Fibroblast of upper back skin (primary cell): ENCODE measurements at places on chromosomes 3 and 15.
A peak's percentile ranks its signal among the peaks of the same experiment; 100 is the strongest.

DNA sequence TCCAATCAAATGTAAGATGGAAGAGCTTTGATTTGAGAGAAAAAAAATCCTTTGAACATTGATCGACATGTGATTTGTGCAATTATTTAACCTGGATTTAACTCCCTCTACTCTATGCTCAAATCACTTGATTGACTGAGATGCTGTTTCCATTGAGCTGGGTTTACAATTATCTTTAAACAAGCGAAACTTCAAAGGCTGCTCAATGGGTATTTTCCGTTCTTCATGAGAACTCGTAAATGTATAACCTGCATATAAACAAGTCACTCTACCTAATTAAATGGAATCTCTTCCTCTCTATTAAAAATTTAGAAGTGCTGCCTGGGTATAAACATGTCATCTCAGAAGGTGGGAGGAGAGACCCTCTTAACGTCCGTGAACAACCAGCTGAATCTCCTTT is 71.9 kb downstream of the ANXA2 start:
- DNase-seq = no peak

- no peak for DNase-seq
Measured at GRCh38 chr3:139202226-139202958, 141.4 kb upstream of the MRPS22 start.

GRCh38 chr3:59873576-59874230 is 823.9 kb upstream of the CFAP20DC start:
- DNase-seq = no peak

- no peak for DNase-seq
Measured at GRCh38 chr3:149134575-149134974, 5.1 kb downstream of the HPS3 start.

DNA sequence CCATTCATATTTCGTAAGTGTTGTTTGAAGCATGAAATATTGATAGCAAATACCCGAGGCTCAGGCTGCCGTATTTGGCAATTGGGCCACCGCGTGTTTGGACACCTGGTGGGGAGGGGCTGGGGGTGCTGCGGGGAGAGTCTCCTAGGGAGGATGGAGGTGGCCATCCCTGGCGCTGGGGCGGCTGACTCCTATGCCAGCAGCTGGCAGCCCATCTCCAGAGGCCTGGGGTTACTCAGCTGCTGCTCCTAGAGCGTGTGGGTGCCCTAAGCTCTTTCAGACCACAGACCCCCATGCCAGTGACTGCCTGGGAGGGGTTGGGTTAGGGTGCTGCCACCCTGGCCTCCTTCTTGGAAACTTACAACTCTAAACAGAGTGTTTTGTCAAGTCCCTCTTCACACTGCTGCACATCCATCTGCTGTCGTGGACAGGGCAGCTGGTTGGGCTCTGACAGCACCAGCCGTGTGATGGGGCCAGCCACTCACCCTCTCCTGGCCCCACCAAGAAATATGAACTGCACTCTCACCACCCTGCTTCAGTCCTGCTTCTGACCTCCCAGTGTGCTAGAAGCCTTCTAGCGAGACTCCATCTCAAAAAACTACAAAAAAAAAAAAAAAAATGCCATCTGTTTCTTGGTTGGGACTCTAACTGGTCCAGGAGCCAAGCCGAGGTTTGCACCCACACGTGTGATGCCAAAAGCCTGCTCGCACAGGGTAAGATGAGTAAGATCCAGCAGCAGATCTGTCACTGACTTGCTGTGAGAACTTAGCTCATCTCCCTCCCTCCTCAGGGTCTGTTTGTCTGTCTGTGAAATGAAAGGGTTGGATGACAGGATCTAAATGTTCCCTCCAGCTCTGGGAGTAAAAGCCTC is 156.2 kb downstream of the MEGF11 start:
- DNase-seq = no peak

DNA sequence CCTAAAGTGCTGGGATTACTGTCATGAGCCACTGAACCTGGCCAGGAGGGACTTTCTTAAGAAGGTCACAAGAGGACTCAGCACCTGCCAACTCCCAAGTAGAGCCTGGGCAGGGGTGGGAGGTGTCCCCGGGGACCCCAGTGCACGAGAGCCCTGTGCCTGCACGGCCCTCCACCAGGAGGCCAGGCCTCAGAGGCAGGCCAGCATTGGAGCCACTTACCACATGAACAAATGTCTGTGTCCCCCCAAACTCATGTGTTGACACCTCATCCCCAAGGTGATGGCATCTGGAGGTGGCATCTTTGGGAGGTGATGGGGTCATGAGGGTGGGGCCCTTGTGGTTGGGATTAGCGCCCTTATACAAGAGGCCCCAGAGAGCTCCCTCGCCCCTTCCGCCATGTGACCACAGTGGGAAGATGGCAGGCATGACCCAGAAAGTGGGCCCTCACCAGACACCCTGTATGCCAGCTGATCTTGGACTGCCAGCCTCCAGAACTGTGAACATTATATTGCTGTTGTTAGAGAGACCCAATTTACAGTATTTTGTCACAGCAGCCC is 3.2 kb upstream of the RPUSD3 start:
- no peak for DNase-seq

DNA sequence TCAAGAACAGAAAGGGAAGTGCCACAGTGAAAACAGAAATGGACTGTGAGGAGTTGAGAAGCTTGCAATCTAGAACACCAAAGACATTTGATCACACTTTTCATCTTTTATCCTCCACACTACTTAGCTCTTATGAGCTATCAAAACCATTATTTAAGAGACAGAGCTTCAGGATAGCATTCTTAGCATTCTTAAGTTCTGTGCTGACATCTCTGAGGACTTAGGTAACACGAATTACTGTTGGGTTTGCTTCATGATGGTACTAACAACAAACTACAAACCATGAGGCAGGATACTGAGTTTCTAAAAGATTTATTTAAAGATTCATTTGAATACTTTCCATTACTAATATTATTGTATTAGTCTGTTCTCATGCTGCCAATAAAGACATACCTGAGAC is 1038.6 kb downstream of the TUSC7 start:
- DNase-seq = peak; percentile 45

DNA sequence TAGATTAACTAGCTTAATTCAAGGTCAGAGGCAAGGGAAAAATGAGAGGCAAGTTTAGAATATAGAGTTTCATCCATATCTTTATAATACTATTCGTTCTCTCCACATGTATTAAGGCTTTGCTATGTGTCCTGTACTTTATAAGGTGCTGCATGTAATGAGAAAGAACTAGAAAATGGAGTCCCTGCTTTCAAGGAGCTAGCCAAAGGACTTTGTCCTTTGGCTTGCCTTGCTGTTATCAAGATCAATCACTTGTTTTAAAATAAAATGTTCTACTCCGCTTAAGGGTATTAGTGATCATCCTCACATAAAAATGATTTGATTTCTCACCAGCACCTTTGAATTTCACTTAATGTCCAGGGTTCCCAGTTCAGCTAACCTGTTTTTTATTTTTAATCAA is 470.9 kb downstream of the WDR72 start:
- DNase-seq = no peak

GRCh38 chr3:32147509-32147908 is 41.1 kb downstream of the GPD1L start:
- no peak for DNase-seq

GRCh38 chr3:141015481-141015880 is 35.7 kb upstream of the SPSB4 start:
- DNase-seq = no peak

DNA sequence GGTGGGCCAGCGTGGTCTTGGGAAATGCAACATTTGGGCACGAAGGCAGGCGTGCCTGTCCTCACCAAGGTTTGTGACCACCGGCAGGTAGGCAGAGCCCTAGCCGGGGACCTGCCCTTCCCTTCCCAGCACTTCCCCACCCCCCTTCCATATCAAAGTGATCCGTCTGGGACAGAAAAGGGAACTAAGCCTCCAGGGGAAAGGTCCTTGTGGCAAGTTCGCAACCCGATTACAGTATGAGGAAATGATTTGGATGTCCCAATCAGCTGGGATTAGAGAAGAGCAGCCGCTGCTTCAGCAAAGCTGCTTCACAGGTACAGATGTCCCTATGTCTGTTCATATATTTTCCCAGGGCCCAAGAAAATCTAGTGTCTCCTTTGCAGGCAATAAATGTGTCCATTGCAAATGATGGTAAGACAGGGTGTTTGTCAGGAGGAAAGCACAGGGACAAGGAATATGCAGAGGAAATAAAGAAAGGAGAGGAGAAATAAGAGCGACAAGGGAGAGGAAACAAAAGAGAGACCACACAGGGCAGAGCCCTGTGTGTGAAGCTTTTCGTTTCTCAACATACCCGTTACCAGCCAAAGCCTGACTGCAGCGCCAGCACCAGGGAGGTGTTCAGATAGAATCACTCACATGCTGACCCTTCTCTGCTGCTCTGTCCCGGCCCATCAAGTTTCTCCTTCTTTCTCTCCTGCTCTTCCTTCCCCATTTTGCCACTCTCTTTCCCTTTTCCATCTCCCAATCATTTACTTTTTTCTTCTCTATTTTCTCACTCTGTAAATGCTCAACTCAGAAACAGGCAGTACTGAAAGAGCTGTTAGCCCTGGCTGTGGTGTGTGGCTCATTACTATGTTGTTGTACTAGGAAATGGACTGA is 17.4 kb upstream of the SECISBP2L start:
- DNase-seq = no peak

- DNase-seq = no peak
Measured at GRCh38 chr3:195008816-195009215, 262.1 kb downstream of the XXYLT1 start.

GRCh38 chr15:45230245-45230965 is 21.6 kb upstream of the SLC28A2 start:
- no peak for DNase-seq

- peak; percentile 90 for DNase-seq
Measured at GRCh38 chr3:177781686-177782161, 584.4 kb upstream of the TBL1XR1 start.

DNA sequence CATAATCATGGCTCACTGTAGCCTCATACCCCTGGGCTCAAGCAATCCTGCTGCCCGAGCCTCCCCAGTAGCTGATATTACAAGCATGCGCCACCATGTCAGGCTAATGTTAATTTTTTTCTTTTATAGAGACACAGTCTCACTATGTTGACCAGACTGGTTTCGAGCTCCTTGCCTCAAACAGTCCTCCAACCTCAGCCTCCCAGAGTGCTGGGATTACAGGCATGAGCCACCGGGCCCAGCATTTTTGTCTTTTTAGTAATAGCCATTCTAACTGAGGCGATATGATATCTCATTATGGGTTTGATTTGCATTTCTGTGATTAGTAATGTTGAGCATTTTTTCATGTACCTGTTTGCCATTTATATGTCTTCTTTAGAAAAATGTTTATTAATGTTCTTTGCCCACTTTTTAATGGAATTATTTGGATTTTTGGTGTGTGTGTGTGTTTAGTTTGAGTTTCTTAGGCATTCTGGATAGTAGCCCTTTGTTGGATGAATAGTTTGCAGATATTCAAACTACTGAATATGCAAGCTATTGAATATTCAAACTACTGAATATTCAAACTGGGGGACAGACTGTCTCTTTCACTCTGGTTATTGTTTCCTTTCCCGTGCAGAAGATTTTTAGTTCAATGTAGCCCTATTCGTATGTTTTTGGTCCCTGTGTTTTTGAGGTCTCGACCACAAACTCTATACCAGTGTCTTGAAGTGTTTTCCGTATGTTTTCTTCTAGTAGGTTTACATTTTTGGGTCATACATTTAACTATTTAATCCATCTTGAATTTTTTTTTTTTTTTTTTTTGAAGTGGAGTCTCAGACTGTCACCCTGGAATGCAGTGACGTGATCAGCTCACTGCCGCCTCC is 39.2 kb downstream of the CCDC66 start:
- DNase-seq = no peak

DNA sequence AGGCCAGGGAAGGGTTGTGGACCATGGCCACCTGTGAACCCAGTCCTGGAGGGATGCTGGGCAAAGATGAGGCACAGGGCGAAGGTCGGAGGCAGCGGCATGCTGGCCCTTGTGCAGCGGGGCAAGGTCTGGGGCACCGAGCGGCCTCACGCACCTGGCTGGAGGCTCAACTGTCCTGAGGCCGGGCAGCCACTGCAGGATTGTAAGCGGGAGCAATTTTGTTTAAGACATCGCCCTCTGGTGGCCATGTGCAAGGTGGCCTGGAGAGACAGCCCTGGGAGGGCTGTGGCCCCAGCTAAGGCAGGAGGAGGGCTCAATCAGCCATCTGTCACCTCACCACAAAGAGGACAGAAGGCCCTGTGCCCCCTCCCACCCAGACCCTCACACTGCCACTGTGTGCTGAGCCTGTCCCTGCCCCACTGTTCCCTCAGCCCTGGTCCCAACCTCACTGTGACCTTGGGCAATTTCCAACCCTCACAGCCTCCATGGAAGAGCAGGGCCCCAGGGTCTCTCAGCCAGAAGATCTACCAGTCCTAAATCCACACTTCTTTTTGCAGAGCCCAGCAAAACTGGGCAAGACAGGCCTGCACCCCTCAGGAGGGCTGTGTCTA is 46.2 kb downstream of the TPRA1 start:
- peak; percentile 59 for DNase-seq

DNA sequence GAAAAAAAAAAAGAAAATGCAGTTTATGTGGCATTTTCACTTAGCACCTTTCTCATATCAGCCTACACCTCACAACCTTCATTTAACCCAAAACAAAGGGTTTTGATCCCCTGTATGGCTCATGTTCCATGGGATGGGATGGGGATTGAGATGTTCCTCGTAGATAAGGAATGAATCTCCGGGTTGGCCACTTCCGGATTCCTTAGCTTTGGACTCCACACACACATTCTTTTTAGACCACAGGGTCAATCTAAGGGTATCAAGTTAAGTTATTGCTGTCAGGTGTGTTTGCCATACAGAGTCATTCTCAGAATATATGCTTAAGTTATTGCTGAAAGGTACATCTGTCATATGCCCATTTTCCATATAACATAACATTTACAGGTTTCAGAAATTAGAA is 301.4 kb upstream of the TGFBR2 start:
- no peak for DNase-seq

DNA sequence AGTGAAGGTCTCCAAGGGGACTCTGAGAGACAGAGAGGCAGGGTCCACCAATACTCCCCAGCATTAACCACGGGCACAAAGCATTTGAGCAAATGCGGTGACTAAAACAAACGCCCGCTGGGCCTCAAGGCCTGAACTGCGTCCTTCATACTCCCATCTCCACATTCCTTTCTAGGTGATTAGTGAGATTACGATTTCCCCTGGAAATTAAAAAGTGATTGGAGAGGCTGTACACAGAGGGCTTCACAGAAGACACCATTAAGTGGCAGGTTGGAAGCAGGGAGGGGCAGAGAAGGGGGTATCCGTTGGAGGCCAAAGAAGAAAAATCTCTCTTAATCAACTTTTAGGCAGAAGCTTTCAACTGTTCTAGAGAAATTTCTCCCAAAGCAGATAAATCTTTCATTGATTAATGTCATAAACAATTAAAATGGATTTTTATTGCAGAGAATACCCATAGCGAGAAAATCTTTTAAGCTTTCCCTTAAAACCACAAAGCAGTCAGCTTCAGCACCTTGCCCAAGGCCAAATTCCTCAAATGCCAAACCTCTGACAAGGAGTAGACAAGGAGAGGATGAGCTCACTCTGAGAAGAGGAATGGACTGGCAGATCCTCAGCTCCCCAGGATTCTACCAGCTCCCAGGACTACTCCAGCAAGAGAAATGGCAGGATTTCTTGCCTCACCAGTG is 38.2 kb downstream of the MB21D2 start:
- peak; percentile 99 for DNase-seq
